ENCODE measurements at places on chromosomes 1 and 21. TPM values are rescaled to one million over a fixed set of nuclear protein-coding genes. Genes with fewer than 3 reads are reported as not detected.

The FCRL5 gene
- not detected for total RNA-seq

The ADAMTS4 gene
- 4.0 TPM for total RNA-seq

The PCBP3 gene
- total RNA-seq, result 0.67 TPM

The CRYAA gene
- total RNA-seq, result not detected

The FAAP20 gene
- total RNA-seq, result 22.7 TPM

The BSND gene
- total RNA-seq, result not detected

The LUZP1 gene
- total RNA-seq, result 33.1 TPM

The PGM1 gene
- total RNA-seq, result 68.8 TPM

The EPHA2 gene
- 2.1 TPM for total RNA-seq

The BNIPL gene
- under 0.01 TPM for total RNA-seq

The BATF3 gene
- 1.7 TPM for total RNA-seq

The AP4B1 gene
- total RNA-seq, result 15.8 TPM

The SHISAL2A gene
- total RNA-seq, result not detected

The ANKRD34A gene
- 0.36 TPM for total RNA-seq

The B3GALT2 gene
- total RNA-seq, result 1.0 TPM

The HRNR gene
- total RNA-seq, result under 0.01 TPM

The PCSK9 gene
- total RNA-seq, result 0.93 TPM

The GBP6 gene
- not detected for total RNA-seq

The PLEKHN1 gene
- 0.31 TPM for total RNA-seq

All from melanocyte of skin (primary cell).